Psoas muscle (tissue), 8 donors: ENCODE measurements at places on chromosomes 5 and 9.

GRCh38 chr5:69188811-69189161 is 597 bp upstream of the CENPH start:
- no peaks in the 10 kb centered on the region for H3K36me3 ChIP-seq
- H3K27me3 ChIP-seq = no peaks in the 10 kb centered on the region
- H3K4me3 ChIP-seq = peak overlapping the region; percentile 84
- no peak for DNase-seq
- H3K27ac ChIP-seq = peak overlapping the region; percentile 57
- peaks cover 6% of the 10 kb centered on the region for H3K4me1 ChIP-seq

DNA sequence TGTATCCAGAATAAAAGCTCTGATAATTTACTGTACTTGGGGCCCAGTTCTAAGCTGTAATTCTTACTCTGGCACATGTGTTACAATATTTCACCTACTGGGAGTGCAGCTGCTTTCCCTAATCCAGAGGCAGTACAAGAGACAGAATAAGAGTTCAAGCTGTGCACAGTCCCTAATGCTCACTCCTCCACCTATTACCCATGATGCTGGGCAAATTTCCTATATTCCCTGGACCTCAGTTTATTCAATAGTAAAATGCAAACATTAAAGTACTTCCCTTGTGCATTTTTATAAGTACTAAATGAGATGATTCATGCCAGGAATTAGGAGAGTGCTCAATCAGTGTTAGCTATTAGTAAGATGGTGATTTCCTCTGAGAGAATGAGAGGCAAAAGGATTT is 28.0 kb upstream of the TAF11L2 start:
- no peaks in the 10 kb centered on the region for H3K27me3 ChIP-seq
- H3K4me1 ChIP-seq = no peaks in the 10 kb centered on the region
- no peak overlapping the region for H3K27ac ChIP-seq
- DNase-seq = no peak

GRCh38 chr9:84990416-84990815 is 320.9 kb downstream of the NTRK2 start:
- no peaks in the 10 kb centered on the region for H3K4me1 ChIP-seq
- H3K27ac ChIP-seq = no peak overlapping the region
- no peak overlapping the region for H3K4me3 ChIP-seq
- H3K36me3 ChIP-seq = no peaks in the 10 kb centered on the region

GRCh38 chr5:43780586-43780985 is 177.6 kb downstream of the NNT start:
- DNase-seq = no peak
- H3K27ac ChIP-seq = no peak overlapping the region
- no peaks in the 10 kb centered on the region for H3K27me3 ChIP-seq
- H3K4me3 ChIP-seq = no peak overlapping the region
- H3K4me1 ChIP-seq = no peaks in the 10 kb centered on the region

GRCh38 chr5:140018517-140018916 is 24.6 kb downstream of the NRG2 start:
- peak overlapping the region; percentile 89 for H3K27ac ChIP-seq
- no peaks in the 10 kb centered on the region for H3K36me3 ChIP-seq
- no peaks in the 10 kb centered on the region for H3K27me3 ChIP-seq
- H3K4me1 ChIP-seq = peaks cover 77% of the 10 kb centered on the region
- no peak for DNase-seq

DNA sequence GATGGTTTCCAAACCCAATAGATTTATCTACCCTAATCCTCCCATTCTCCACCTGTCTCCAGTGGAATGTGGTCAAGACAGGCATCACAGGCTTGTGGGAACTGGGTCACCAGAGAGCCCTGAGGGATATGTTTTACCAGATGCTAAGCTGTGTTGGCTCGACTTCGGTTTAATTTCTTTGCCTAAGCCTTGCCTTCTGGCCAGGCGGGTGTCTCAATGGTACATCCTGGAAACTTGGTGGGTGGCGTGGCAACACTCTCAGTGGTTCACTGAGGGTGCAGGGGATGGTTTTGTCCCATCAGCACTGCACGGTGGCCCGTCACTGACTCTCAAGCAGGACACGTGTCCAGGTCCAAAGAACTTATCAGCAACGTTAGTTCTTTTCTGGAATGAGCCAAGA is 192.2 kb downstream of the TENT4A start:
- H3K4me1 ChIP-seq = no peaks in the 10 kb centered on the region
- H3K36me3 ChIP-seq = no peaks in the 10 kb centered on the region
- no peak overlapping the region for H3K4me3 ChIP-seq
- H3K27me3 ChIP-seq = no peaks in the 10 kb centered on the region
- no peak overlapping the region for H3K27ac ChIP-seq

DNA sequence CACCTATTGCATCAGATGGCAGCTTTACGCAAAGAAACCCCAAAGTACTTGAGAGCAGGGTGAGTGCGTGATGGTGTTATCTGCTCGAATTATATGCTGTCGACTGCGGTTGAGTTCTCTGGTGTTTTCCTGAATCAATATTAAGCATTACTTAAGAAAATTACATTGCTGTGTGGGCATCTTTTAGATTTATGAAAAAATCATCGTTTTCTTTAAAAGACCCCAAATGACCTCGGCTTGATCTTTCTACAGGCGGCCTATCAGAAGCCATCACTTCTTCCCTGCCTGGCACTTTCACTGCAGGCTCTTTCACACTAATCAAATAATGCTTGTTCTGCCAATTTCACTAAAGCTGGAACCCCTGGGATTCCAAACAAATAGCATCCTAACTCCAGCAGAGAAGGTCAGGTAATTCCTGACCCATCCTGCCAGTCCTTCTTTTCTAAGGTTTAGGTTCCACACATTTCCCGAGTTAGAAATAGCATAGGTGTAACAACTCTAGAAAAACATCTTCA is 1.7 kb downstream of the UBE2QL1 start:
- H3K4me3 ChIP-seq = peak overlapping the region; percentile 84
- no peak for DNase-seq
- peaks cover 42% of the 10 kb centered on the region for H3K4me1 ChIP-seq
- H3K27me3 ChIP-seq = no peaks in the 10 kb centered on the region

DNA sequence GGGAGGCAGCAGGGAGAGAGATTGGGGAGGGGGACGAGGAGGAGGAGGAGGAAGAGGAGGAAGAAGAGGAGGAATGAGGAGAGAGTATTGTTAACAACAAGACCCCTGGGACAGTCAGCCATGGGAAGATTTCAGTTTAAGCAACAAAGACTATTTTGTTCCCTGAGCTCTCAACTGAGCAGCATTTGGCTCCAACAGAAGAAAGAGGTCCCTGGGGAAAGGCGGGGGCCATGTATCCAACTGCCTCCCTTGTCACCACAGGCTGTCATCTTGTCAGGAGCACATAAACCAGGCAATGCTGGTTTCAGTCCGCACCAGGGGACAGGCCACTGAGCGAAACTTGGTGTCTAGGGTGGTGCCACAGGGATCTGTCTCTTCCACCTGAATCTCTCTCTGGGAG is 316.1 kb downstream of the TLE1 start:
- H3K27me3 ChIP-seq = no peaks in the 10 kb centered on the region
- no peak overlapping the region for H3K4me3 ChIP-seq
- no peaks in the 10 kb centered on the region for H3K36me3 ChIP-seq
- H3K4me1 ChIP-seq = peaks cover 15% of the 10 kb centered on the region
- DNase-seq = no peak

DNA sequence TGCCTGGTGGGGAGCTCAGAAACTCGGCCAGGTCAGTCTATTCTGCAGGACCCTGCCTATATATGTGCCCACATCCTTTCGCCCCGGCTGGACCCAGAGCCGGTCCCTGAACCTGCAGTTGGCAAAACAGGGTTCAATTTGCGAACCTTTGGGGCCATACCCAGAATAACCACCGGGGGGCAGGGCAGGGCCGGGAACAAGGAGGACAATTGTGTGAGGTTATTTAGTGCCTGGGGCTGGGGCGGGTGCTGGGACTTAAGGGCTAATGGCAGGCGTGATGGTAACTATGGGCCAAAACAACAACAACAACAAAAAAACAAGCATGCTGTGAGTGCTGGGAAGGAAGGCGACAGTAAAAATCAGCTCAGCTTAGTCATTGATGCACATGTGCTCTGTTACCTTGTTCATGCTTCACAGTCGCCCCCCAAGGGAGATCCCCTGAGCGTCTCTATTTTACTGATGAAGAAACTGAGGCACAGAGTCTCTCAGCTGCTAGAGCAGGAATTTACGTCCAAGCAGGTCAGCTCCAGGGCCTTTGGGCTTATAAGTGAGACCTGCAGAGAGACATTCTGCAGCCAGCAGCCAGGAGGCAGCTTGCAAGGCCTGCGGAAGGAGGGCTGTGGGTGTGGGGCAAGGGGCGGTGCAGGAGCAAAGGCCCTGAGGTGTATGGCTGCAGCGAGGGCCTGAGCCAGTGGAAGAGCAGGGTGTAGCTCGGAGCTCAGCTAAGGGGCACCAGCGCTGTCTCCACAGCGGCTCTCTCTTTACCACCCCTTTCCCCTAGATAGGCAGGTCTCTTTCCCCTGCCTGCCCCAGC is 106.0 kb downstream of the PHF2 start:
- no peaks in the 10 kb centered on the region for H3K4me1 ChIP-seq
- DNase-seq = no peak
- H3K36me3 ChIP-seq = peaks cover 11% of the 10 kb centered on the region
- no peak overlapping the region for H3K4me3 ChIP-seq
- H3K27me3 ChIP-seq = peaks cover 2% of the 10 kb centered on the region

DNA sequence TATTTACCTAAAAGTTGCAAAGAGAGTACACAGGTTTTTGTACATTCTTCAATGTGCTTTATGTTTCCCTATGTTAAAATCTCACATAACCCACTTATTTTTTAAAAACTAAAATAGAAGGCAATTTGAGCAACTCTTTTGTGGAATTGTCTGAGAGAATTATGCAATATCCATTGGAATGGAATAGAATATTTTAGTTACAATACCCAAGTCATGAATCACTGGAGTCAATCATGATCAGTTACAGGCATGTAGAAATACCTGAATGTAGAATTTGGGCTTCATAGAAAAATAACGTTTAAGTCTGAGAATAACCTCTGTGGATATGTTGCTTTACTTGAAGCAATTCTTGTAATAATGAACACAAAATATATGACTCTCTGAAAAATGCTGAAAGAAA is 143.3 kb downstream of the FGF10 start:
- no peak overlapping the region for H3K27ac ChIP-seq
- no peaks in the 10 kb centered on the region for H3K4me1 ChIP-seq

DNA sequence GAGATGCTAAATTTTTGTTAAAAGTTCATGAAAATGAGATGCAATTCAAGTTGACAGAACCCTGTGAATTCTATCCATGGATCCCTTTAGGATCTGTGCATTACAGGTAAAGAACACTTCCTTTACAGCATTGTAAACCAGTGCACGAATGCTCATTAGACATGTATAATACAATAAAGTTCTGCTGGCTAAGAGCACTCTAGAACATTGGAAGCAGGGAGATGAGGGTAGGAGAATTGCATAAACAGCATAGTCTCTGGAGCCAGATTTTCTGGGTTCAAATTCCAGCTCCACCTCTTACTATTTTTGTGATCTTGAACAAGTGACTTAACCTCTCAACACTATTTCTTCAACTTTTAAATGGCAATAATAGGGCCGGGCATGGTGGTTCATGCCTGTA is 300.2 kb downstream of the NTRK2 start:
- H3K27ac ChIP-seq = no peak overlapping the region
- H3K27me3 ChIP-seq = no peaks in the 10 kb centered on the region
- DNase-seq = no peak
- H3K4me3 ChIP-seq = no peak overlapping the region
- H3K4me1 ChIP-seq = no peaks in the 10 kb centered on the region

DNA sequence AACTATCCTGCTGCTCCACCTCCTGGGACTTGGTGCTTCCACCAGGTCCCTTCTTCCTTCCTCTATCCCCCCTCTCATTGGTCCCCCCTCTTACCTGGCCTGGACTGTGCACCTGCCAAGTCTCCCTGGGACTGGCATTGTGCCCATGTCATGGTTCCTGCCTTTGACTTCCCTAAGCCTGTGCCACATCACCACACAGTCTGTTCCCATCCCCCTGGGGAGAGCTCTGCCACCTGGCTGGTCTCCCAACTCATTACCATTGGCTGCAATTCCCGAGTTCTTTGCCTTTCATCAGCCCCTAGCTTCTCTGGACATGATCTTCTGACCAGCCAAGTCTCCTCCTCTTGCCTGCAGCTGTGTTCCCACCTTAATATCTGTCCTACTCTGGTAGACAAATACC is 180.3 kb downstream of the SREK1 start:
- no peaks in the 10 kb centered on the region for H3K36me3 ChIP-seq
- no peaks in the 10 kb centered on the region for H3K4me1 ChIP-seq
- no peak for DNase-seq

DNA sequence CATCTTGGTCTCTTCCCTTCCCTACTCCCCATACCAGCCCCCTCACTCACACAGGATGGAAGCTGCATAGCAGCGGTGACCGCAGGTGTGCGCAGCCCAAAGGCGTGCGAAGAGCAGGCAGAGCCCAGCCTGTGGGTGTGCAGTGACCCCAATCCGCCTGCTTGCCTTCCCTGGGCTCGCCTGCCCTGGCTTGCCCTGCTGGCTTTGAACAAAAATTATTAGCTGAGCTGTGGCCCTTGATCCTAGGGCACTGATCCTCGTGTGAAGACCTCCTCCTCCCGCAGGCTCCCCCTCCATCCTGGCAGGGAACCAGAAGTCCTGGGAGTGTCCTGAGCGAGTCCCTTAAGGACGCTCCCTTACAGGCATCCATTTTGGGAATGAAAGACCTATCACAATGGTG is 31.9 kb downstream of the MORN5 start:
- DNase-seq = no peak
- H3K36me3 ChIP-seq = no peaks in the 10 kb centered on the region
- H3K4me3 ChIP-seq = no peak overlapping the region
- no peak overlapping the region for H3K27ac ChIP-seq
- no peaks in the 10 kb centered on the region for H3K4me1 ChIP-seq
- no peaks in the 10 kb centered on the region for H3K27me3 ChIP-seq

- no peak for DNase-seq
- no peak overlapping the region for H3K27ac ChIP-seq
- no peaks in the 10 kb centered on the region for H3K36me3 ChIP-seq
- peaks cover 12% of the 10 kb centered on the region for H3K4me1 ChIP-seq
- no peaks in the 10 kb centered on the region for H3K27me3 ChIP-seq
These were observed 148.4 kb downstream of the MAPKAP1 start for GRCh38 chr9:125558453-125559092.

GRCh38 chr9:33381231-33381791 is 21.1 kb downstream of the AQP7 start:
- peaks cover under 1% of the 10 kb centered on the region for H3K4me1 ChIP-seq
- DNase-seq = no peak
- no peaks in the 10 kb centered on the region for H3K36me3 ChIP-seq
- H3K4me3 ChIP-seq = no peak overlapping the region
- no peaks in the 10 kb centered on the region for H3K27me3 ChIP-seq

DNA sequence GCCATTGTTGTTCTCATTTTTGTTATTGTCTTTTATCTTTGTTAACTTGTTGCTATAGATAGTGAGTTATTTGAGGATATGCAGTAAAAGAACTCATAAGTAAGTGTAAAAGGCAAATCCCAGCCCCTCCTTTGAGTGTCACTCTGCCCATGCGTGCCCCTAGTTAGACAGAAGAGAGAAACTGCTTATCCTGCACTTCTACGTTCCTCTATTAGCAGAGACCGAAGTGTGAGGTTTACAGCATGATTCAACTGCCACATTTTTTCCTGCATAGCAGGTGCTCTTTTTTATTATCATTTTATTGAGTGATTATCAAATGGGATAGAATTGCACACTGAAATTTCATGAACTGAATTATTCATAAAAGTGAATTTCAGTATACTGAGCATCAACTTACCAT is 12.0 kb upstream of the DNAH5 start:
- no peaks in the 10 kb centered on the region for H3K4me1 ChIP-seq
- H3K36me3 ChIP-seq = no peaks in the 10 kb centered on the region
- no peaks in the 10 kb centered on the region for H3K27me3 ChIP-seq
- no peak for DNase-seq
- H3K27ac ChIP-seq = no peak overlapping the region
- no peak overlapping the region for H3K4me3 ChIP-seq
